ENCODE measurements at places on chromosomes 7 and 10.

- DNase-seq, result no peak
These were observed 326.6 kb downstream of the RPS24 start for GRCh38 chr10:78360284-78360683.

DNA sequence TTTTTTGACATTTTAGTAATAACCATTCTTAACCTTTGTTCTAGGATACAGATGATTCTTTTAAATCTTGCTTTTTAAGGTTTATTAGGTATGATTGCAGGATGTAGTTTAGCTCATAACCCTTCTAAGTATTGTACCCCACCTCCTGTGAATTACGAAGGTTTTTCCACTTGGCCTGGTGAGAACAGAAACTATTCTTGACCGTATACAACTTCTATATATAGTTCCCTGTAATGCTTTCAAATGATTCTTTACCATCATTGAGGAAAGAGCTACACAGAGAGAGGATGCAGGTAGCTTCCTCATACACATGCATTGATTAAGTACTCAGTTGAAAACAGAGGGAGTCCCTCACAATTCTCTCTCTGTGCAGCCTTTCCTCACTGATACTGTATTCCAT, 86.3 kb downstream of the PALS2 start:
- DNase-seq, result no peak

- no peak for DNase-seq
These were observed 32.6 kb downstream of the DDIT4 start for GRCh38 chr10:72306215-72306760.

DNA sequence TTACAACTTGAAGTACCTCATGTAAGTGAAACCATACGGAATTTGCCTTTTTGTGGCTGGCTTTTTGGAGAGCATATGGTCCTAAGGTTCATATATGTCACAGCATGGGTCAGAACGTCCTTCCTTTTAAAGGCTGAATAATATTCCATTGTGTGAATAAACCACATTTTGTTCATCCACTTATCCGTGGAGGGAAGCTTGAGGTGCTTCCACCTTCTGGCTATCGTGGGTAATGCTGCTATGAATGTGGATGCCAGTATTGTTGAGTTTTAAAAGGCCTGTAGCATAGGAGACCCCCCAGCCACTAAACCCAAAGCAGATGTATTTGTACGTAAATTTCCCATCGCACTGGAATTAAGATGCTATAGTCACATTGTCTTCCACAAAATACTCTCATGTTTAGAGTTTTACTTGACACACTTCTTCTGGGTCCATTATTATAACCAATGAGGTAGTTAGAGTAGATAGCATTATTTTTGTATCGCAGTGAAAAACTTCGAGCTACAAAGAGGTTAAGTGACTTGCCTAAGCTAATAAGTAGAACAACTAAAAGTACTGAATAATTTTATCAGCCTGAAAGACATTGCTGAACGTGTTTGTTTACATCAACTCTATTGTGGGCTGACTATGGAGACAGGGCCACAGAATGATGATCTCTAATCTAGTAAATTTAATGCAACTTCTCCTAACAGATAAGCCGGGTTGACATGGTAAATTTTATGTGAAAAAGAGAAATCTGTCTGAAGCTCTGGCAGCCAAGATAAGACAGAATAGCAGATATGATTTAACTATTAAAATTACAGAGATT, 183.0 kb upstream of the CTBP2 start:
- DNase-seq, result peak; percentile 8

GRCh38 chr10:130954326-130954905, 357.1 kb downstream of the TCERG1L start:
- no peak for DNase-seq

DNA sequence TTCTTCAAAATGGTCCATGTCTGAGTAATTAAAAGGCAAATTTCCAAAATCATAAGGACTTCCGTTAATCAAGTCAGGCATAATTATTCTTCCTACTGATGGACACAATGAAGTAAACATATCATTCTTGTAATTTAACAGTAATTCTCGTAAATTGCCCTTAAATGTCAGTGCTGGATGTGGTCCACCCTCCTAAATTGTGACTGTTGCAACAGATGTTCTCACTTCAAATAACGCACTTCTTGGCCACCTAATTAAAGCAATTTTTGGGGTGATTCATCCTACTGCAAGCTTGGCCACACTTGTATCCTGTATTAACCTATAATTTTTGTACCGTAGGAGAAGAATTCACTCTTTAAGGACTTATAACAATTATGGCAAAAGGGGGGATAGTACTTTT, 1.9 kb downstream of the COL1A2 start:
- DNase-seq, result no peak

- DNase-seq, result no peak
These were observed 531.1 kb upstream of the STEAP1 start for GRCh38 chr7:89623018-89623672.
